RPMI8226 (cell line): ENCODE measurements at places on chromosomes 7 and 10.
A peak's percentile ranks its signal among the peaks of the same experiment; 100 is the strongest.

- DNase-seq, result no peak
Measured at GRCh38 chr10:117663750-117664149, 121.2 kb downstream of the EMX2 start.

GRCh38 chr10:8380833-8381496 lies 326.5 kb downstream of the GATA3 start:
- DNase-seq, result no peak

DNA sequence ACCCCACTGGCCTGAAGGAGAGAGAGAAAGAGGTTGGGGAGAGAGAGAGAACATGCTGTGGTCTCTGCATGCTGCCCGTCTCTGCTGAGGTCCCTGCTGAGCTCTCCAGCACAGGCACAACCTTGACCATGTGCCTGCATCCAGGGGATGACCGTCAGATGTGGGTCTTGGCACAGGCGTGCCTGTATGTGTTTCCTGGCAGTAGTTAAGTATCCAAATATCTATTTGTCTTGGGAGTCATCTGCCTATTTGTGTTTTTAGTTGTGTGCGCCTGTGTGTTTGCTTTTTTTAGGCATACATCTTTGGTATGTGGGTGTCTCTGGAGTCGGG lies 1.9 kb upstream of the UNC5B start:
- no peak for DNase-seq

- DNase-seq, result no peak
Measured at GRCh38 chr7:143346018-143346417, 16.5 kb downstream of the FAM131B start.

GRCh38 chr10:127024685-127025435 lies 119.6 kb downstream of the DOCK1 start:
- DNase-seq, result no peak

DNA sequence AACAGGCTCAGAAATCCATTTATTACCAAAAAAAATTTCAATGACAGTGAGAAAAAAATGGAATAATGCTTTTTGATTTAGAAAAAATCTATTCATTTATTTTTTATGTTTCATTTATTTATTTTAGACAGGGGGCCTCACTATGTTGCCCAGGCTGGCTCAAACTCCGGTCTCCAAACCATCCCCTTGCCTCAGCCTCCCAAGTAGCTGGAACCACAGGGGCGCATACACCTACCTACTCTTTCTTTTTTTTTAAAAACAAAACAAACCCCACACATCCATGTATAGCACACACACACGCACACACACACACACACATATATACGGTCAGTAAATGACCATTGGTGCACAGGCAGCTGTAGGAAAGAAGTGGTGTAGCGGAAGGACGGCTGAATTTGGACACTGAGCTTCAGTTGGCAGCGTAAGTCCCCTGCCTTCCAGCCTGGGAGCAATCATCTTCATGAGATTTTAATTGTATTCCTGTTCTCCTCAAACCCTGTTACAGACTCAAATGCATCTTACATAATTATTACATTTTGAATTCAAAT lies 28.8 kb downstream of the ARL4A start:
- DNase-seq, result no peak

DNA sequence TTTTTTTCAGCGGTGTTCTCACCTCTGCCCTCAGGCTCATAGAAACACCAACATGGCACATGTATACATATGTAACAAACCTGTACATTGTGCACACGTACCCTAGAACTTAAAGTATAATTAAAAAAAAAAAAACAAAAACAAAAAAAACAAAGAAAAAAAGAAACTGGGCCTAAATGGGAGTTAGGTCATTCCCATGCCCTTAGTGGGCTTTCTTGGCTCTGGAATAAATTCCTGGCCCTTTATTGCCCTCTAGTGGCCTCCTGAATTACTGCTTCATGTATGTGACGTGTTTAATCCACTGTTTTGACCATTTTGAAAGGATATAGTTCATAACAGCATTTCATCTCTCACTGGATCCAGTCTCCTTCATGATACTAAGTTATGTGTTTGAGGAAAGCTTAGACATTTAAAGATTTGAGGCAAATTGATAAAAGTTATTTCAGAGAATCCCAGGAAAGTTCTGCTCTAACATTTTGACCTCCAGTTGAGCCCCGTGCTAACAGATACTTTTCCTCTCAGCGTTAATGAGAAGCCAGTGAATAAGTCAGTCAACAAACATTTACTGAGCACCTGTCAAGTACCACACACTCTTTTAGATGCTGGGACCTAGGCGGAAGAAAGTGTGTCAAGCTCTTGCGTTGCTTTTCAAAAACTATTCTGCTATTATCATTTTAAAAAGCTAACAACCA lies 54.7 kb upstream of the SYPL1 start:
- DNase-seq, result peak; percentile 73

DNA sequence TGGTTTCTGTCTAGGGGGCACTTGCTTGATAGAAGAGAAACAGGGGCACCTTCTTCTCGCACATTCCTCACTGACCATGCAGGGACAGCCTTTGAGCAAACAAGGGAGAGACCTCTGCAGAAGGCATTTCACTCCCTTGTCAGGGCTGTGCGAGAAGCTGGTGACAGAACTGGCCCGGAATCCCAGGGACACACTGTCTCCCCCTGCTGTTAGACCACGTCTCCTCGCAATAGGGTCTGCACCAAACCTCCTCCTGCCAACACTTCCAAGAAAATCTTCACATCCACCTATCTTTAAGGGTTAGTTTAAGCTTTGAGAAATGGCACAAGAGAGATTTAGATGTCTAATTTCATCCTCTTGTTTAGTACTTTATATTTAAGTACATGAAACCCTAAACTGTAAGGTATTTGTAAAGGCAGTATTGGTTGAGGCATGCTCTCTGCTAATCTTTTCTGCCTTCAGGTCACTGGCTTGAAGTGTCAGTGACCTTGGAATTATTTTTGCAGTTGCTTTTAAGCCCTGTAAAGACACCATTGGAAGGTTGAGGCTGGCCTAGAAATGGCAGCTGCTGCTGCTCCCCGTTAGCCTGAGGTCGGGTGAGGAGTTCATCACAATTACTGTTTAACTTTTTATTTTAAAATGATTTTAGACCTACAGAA lies 37.0 kb downstream of the RBM20 start:
- peak; percentile 34 for DNase-seq

DNA sequence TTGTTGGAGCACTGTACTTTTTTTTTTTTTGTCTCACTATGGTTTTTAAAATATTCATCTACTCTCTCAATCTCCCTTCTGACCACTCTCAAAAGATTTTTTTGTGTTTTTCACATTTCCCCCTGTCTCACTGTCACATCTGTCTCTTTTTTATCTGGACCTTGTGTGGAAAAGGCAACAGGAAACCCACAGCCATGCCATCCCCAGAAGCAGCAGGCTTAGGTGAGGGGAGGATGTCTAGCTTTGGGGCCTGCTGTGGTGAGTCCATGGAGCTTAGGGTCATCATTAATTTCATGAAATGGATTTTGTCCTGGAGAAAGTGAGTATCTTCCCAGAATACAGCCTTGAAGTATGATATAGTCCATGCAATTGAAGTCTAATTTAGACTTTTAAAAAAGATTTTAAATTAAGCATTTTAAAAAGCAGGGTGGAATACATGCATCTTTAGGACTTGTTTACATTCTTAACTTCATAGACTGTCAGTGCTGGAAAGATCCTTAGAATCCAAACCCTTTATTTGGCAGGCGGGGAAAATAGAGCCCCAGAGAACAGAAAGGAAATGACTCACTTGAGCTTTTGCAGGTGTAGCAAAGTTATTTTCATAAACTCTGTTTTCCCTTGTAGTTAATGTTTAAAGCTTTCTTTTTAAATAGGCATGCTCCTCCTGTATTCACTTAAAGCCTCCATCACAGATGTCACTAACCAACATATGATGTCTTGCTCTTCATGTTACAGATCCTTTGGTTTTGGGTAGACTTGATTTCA lies 25.1 kb downstream of the MINDY4 start:
- DNase-seq, result no peak

- DNase-seq, result peak; percentile 80
Measured at GRCh38 chr7:155412416-155413253, 45.3 kb upstream of the EN2 start.

DNA sequence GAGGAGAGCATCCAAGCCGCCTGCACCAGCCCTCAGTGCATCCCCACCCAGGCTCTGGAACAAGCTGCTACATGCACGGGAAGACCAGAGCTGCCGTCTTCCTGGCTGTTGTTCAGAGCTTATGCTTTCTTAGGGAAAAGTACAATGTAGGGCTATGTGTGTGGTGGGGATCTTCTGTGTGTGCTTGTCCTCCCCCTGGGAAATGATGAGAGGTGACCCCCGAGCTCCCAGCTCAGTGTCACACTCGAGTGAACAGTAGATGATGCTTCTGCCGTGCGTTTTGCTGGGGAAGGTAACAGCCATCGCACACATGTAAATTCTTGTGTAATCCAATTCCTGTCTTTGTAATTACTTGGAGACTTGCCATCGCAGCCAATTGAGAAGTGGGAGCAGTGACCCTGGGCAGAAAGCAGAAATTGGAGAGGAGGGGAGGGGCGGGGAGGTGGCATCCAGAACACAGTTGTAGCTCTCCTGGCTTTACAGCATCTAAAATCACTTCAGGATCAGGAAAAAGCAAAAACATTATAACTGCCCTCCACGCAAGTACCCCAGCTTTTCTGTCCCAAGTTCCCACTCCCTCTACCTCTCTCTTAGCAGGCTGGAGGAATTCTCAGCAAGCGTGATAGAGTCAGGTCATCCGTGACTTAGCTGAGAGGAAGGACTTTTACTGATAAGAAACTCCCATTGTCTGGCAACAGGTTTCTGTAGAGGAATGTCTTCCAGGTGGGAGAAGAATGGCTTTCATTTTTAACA lies 149.6 kb downstream of the TCF7L2 start:
- DNase-seq, result no peak

GRCh38 chr10:111506266-111507034 lies 429.6 kb downstream of the ADRA2A start:
- no peak for DNase-seq

DNA sequence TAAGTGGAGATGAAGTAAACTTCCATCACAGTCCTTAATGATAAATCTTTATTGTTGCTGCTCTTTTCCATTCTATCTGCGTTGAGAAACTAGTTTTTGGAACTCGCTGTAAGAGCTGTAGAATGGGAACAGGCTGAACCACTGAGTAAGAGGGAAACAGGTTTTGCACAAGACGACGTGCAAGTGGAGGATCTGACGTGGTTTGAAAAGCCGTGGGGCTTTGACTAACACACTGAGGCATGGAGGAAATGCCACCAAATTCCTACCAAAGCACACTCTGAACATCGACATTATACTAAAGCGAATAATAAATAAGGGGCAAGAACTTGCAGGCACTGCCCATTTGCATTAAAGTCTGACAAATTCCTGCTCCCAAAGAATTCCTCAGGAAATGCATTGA lies 160.6 kb downstream of the KLF6 start:
- DNase-seq, result no peak

DNA sequence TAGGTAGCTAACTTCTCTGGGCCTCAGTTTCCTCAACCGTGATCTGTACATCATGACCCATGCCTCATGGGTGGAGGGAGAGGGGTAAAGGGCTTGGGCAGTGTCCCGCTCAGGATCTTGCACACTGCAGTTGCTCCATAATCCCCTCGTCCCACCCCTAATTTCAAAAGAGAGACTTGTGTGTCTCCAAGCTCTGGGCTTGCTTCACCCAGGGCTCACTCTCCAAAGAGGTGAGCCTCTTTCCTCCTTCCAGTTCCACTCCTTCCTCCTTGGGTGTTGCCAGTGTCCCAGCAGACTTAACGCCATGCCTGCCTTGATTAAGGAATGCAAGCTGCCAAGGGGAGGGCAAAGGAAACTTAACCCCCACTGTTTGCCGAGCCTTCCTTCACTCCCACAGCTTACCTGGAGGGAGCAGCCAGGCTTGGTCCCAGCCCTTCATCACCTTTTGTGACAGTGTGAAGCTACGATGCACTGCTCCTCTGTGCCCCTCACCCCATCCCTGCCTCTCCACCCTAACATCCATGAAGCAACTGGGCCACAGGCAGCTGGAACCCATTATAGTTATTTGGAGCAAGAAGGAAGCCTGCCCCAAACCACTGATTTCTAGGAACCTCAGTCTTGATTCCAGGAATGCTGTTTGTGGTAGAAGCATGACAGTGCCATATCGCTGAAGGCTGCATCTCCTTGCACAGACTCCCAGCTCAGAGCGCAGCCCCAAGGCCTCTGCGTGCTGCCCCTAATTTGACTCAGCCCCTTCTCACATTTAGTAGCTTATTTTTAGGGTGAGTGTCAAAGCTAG lies 363.3 kb downstream of the TNS3 start:
- no peak for DNase-seq

GRCh38 chr10:124105045-124105444 lies 11.6 kb upstream of the CHST15 start:
- DNase-seq, result peak; percentile 48

DNA sequence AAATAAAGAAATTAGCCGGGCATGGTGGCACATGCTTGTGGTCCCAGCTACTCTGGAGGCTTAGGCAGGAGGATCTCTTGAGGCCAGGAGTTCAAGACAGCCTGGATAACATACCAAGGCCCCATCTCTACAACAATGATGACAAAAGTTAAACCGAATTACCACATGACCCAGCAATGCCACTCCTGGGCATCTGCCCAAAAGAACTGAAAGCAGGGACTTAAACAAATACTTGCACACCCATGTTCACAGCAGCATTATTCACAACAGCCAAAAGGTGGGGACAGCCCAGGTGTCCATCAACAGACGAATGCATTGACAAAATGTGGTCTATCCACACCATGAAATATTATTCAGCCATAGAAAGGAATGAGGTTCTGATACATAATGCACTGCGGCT lies 83.9 kb downstream of the HIP1 start:
- DNase-seq, result peak; percentile 57

GRCh38 chr10:127254276-127254675 lies 57.9 kb upstream of the INSYN2A start:
- no peak for DNase-seq

- no peak for DNase-seq
Measured at GRCh38 chr10:101228966-101229265, 347 bp downstream of the LBX1 start.

DNA sequence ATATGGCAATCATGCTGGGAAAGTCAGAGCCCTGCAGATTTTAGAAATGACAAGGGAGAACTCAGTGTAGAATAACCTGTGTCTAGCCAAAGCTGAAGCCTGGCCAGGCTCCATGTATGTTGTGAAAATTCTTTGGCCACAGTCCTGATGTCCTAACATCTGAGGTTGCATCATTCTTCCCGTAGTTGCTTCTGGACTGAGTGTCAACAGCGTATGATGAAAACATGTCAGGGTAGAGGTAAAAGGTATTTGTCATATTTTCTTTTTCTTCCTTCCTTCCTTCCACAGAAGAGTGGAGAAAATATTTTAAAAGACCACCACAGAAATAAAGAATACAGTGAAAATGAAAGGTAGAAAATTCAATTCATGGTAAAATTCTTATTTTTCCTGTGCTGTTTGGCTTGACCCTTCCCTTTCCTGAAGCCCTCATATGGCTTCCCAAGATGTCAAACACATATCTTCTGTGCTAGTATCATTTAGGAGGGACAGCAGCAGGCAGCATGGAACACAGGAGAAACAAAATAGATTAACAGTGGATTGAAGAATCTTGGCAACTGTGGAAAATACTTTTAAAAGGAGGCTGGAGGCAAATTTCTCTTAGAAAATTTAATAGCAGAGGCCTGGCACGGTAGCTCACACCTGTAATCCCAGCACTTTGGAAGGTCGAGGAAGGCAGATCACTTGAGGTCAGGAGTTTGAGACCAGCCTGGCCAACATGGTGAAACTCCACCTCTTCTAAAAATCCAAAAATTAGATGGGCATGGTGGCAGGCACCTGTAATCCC lies 18.9 kb upstream of the NRBF2 start:
- no peak for DNase-seq
